ENCODE measurements at places on chromosomes 16 and 17.

DNA sequence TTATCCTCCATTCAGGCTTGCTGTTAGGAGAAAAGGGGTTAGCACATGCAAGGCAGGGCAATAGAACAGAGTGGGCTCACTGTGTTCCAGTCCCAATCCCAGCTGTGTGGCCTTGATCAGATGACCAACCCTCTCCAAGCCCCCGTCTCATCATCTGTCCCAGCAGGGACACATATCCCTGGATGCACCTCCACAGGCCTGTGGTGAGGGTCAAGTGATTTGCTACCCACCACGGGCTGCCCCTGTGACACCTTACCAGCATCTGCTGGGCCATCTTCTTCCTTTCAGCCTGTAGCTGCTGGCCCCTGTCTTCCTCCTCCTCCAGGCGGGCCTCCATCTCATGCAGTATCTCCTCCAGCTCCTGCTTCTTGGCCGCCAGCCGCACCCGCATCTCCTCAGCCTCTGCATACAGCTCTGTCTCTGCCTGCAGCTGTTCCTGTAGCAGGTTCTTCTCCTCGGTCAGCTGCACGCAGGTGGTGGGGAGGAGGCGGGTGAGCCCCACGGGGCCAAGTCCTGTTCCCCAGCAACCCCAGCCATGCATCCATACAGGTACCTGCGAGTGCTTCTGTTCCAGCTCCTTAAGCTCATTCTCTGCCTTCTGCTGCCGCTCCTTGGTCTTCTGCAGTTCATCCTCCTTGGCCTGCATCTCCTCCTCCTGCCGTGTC, 91.3 kb downstream of the NDE1 start:
- DNase-seq: no peak

DNA sequence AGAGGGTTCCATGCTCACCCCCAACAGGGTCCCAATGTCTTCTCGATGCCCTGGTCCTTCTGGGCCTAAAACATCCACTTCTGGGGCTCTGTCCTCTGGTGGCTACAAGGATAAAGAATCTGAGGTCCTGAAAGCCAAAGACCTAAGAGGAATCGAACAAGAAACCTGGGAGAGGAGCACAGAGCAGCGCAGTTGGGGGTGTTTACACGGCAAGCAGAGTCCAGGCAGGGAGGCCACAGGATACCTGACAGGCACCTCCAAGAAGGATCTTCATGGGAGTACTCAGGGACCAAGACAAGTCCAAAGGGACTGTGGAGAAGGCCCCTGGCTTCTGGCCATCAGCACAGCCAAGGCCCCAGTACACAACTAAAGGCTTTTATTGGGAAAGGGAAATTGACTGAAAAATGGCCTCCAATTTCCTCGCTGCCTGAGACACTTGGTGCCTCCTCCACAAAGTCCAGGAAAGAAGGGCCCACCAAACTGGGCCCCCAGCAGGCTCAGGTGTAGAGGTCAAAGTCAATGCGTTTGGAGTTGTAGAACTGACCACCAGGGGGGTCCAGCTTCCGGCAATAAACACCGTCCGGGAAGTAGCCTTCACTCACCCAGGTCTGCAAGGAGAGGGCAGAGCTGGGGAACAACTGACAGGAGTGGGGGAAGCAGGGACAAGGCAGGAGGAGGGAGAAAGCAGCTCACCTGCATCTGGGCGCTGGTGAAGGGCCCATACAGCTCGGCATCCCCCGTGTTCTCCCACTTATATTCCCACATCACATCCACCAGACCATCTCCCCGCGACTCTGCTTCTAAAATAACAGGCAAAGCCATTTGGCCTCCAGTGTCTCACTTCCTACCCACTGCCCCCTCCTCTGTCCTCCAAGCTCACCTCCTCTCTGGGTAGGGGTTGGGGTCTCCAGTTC, 2.4 kb downstream of the CD2BP2 start:
- no peak for DNase-seq

DNA sequence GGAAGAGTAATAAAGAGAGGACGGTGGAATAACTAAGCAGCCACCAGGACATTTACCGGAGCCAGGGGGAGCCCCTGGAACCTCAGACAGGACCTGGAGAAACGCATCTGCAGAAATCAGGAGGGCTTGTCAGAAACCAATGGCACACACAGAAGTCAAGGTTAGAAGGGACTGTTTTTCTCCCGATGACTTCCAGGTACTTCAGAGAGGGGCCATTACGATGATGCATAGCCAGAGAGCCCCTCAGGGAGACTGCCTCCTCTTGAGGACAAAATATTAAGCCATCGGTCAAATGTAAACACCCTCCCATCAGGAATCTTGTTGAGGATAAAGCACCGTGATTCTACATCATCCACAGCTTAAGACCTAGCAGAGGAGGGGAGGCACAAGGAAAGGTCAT, 333.6 kb upstream of the CDH5 start:
- no peak for DNase-seq

- peak; percentile 31 for DNase-seq
Measured at GRCh38 chr16:81610144-81610842, 165.7 kb downstream of the CMIP start.

DNA sequence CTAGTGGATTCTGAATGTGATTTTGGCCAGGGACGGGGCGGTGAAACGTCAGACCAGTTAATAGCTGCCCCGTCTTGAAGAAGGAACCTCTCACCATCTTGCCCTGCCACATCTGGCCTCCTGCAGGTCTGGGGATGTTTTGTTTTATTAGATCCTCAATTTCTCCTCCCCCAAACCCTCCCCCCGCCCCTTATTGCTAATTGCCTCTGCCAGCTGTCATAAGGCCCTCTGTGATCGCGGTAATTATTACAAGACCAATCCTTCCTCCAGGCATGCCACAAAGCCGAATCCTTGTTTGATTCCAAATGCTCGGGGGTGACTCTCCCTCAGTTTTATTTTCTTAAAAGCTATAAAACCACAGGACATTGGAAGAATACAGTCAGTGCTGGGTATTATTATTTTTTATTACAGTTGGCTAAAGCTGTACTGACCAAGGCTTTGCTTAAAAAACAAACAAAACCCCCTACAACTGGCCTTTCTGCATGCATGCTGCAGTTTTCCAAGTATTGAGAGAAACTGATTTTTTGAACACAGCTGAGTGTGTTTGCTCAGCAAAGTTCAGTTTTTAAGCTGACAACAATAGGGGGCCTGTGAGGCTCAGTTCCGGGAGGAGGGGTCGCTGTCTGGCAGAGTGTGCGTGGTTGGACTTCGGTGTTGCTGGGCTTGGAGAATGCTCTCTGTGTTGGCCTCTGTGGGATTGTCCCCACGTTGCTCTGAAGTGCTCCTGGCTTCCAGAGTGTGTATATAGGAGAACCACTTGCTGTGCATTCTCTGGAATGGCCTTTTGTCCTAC, 1.7 kb downstream of the KSR1 start:
- peak; percentile 20 for DNase-seq

- DNase-seq: no peak
Measured at GRCh38 chr16:26456074-26456473, 610.7 kb upstream of the C16orf82 start.

GRCh38 chr17:4276514-4276913, 12.7 kb upstream of the ANKFY1 start:
- no peak for DNase-seq

GRCh38 chr17:30300818-30301217, 9.1 kb upstream of the BLMH start:
- DNase-seq: no peak

GRCh38 chr17:43314611-43315011, 80.8 kb upstream of the RNU2-1 start:
- DNase-seq: no peak

- DNase-seq: no peak
Measured at GRCh38 chr17:6574687-6575595, 18.6 kb upstream of the PITPNM3 start.

DNA sequence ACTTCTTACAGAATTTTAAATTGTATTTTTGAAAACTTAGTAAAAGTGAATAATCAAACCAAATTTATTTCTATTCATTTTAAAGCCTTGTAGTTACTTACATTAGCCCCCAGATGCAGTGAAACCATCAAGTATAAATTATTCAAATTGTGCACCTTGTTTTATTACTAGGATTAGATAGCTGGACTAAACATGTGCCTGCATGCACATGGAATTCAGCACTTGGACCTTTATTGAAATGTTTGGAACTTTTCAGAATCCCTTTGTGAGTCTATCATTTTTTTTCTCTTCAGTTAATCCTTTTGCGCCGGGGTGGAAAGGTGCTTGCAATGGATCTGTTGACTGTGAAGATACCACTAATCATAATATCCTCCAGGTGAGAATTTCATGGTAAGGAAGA, 4.7 kb downstream of the ZPBP2 start:
- no peak for DNase-seq

GRCh38 chr16:4688674-4689045, 4.7 kb upstream of the NUDT16L1 start:
- no peak for DNase-seq

GRCh38 chr16:12519986-12520385, 283.7 kb downstream of the CPPED1 start:
- no peak for DNase-seq

- DNase-seq: no peak
Measured at GRCh38 chr17:14150619-14151018, 81.3 kb downstream of the COX10 start.

GRCh38 chr16:87305505-87306391, 11.4 kb downstream of the C16orf95 start:
- peak; percentile 25 for DNase-seq

GRCh38 chr16:82623241-82623640, 3.5 kb upstream of the CDH13 start:
- no peak for DNase-seq

GRCh38 chr16:35687071-35687470, 2227.7 kb downstream of the TP53TG3F start:
- DNase-seq: no peak

DNA sequence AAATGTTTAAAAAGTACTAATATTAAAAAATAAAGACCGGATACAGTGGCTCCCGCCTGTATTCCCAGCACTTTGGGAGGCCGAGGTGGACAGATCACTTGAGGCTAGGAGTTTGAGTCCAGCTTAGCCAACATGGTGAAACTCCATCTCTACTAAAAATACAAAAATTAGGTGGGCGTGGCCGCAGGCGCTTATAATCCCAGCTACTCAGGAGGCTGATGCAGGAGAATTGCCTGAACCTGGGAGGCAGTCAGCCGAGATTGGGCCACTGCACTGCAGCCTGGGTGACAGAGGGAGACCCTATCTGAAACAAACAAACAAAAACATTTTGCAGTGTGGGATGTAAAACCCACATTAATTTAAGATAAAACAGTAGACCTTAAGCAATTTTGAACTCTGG, 11.8 kb downstream of the CDC27 start:
- DNase-seq: no peak

DNA sequence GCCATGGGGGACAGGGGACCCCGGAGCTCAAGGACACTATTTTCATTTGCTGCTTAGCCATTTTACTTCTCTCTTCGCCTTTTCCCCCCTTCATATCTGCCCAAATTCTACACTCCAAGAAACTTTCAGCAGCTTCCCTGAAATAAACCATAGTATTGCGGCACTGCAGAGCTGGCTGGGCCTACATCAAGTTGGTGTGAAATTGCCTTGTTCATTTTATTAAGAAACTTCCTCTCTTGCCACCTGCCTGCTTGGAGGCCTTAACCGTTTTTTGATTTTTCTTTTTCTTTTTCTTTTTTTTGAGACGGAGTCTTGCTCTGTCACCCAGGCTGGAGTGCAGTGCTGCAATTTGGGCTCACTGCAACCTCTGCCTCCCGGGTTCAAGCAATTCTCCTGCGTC, 7.4 kb upstream of the CPNE2 start:
- DNase-seq: no peak

- no peak for DNase-seq
Measured at GRCh38 chr17:73480740-73481139, 163.5 kb downstream of the SDK2 start.

GRCh38 chr17:49640556-49640955, 37.3 kb downstream of the SPOP start:
- DNase-seq: no peak

DNA sequence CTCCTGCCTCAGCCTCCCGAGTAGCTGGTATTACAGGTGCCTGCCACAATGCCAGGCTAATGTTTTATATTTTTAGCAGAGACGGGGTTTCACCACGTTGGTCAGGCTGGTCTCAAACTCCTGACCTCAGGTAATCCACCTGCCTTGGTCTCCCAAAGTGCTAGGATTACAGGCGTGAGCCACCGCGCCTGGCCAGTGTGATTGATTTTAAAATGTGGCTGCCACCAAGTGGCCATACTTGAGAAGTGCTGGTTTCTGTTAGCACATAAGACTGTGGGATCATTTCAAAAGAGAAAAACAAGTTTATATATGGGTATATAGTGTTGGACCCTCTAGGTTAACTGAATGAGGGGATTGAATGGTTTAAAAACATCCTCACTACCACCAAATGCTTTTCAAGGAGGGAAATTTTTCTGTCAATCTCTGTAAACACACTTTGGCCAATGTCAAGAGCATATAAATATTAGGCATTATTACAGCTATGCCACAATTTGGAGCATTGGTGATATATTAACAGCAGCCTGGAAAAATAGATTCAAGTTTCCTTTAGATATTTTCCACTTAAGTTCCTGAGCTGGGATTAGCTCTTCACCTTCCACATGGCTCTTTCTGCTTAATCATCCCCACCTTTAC, 13.5 kb upstream of the DHRS13 start:
- DNase-seq: no peak

DNA sequence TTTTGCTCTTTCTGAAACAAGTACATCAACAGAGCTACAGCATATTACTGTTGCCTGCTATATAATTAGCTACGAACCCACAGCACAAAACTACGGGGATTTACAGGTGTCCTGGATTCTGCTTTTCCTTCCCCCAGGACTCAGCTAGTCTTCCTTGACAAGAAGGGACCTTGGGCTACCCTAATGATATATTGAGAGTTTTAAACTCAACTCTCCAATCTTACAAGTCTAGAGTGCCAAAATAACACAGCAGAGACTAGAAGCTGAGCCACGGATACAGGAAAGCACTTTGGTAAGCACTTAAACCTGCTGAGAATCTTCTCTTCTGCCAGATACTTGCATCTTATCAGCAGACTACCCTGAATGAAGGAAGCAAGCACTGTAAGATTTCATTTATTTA, 161.4 kb upstream of the C17orf78 start:
- no peak for DNase-seq

DNA sequence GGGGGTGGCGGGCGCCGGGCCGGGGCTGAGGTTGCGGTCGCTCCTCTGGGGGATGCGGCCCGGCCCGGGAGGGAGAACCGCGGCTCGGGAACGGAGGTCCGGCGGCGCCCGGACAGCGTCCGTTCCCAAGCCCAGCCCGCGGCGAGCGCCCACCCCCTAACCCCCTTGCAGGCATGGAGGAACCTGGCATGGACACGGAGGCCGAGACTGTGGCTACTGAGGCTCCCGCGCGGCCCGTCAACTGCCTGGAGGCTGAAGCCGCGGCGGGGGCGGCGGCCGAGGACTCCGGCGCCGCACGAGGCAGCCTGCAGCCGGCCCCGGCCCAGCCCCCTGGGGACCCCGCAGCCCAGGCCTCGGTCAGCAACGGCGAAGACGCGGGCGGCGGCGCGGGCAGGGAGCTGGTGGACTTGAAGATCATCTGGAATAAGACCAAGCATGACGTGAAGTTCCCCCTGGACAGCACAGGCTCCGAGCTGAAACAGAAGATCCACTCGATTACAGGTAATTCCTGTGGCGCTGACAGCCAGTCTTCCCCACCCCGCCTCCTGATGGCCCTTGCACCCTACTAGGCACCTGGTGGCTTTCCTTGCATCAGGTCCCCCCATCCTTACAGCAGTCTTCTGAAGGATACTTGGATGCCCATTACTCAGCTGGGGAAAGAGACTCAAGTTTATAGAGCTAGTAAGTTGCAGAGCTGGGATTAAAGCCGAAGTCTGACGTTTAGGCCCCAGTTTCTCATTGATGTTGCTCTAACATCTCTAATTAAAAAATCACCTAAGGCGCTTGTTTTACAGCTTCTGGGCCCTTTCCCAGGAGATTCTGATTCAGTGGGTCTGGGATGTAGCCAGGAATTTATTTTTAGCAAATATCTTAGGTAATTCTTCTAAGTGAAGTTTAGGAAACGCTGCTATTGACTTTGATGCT, 514 bp downstream of the UBFD1 start:
- DNase-seq: no peak
